Keratinocyte (primary cell): ENCODE measurements at places on chromosomes 7 and 10. TPM values are rescaled to one million over a fixed set of nuclear protein-coding genes. Genes with fewer than 3 reads are reported as not detected.

EEPD1 gene
- 1.1 to 2.6 TPM (median 1.2 TPM) in 3 replicates for polyA plus RNA-seq

SPDYE2 gene
- not detected in 3 replicates for polyA plus RNA-seq

GRCh38 chr7:92446869-92447344 is 375 bp upstream of the GATAD1 start:
- no peak for DNase-seq

DNA sequence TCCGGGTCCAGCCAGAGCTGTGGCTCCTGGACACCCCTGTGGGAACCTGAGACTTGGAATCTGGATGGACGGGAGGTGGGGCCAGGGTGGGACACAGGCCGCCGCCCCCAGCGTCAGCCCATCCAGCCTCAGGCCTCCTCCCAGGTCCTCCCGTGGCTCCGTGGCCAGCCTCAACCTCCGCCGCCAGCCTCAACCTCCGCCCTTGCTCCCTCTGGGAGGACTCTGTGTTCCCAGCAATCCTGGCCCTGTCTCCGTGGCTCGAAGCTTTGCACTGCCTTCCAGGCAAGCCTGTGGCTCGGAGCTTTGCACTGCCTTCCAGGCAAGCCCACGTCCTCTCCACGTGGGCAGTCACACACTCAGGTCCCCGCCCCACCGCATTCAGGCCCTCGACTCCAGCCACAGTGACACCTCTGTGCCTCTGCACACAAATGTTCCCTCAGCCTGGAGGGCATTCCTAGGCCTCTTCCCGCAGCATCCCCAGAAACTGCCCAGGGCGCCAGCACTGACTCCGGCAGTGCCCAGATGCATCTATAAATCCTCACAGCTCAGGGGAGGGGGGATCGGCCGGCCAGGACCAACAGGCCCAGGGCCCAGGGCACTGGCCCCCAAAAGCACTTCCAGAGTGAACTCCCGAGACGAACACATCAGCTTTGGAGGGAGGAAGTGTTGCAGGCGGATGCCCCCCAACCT is 44.7 kb upstream of the PDGFA start:
- DNase-seq, result no peak

DNA sequence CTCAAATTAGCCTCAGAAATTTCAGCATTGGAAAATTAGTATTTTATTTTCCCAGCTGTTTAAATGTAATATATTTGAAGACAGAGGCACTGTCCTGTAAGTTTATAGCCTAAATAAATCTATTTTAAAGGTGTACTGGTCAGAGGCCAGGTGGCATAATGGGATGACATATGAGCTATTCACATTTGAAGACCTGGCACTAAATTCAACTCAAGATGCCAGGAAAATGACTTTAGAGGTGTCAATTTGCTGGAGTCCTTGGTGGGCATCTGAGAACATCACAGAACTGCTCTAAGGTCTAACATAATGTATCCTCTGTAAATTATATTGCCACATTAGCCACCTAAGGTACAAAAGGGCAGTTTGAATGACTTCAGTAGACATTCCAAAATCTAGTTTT is 348.9 kb upstream of the BMPER start:
- no peak for DNase-seq

- no peak for DNase-seq
Measured at GRCh38 chr7:87119581-87119980, 32.7 kb upstream of the DMTF1 start.
